Right ventricle myocardium inferior (tissue), 1 donor: ENCODE measurements at places on chromosomes 13 and 19. TPM values are rescaled to one million over a fixed set of nuclear protein-coding genes. Genes with fewer than 3 reads are reported as not detected.

DNA sequence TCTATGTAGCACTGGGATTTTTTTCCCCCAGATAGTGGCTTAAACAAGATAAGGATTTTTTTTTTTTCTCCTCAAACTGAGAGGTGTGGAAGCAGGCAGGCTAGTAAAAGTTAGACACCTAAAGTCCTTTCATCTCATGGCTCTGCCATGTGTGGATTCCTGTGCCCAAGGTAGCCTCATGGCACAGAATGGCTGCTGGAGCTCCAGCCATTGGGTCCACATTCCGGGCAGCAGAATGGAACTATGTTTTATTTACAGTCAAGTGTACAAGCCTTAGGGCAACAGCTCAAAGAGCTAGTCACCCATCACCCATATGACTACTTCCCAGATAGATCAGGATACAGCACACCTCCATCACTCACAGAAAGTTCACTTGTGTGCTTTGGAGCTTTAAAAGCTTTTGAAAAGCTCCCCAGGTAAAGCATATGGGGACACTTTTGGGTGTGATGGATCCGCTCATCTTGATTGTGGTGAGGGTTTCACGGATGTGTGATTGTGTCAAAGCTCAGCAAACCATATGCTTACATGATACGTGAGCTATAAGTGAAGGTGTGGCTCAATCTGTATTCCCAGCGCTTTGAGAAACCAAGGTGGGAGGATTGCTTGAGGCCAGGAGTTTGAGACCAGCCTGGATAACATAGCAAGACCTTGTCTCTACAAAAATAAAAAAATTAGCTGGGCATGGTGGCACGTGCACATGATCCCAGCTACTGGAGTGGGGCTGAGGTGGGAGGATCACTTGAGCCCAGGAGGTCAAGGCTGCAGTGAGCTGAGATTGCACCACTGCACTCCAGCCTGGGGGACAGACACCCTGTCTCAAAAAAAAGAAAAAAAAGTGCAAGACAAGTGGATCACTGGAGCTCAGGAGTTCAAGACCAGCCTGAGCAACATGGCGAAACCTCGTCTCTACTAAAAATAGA is 18.1 kb downstream of the PGLS start:
- no peak for DNase-seq

DNA sequence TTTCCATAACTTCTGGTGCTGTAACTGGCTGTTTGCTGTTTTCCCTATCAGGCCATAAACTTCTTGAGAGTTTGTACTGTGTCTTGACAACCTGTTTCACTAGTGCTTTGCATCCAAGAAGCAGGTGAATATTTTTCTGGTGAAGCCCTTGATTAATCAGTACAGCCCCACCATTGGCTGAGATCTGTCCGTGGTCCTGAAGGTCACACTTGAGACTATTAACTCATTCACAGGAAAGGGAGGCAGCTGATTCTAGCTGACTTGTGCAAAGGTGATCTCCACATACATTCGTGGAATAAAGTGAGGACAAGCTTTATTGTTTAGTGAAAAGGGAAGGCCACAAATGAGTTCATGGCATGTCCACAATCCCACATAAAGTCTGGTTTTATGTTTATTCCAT is 61.4 kb upstream of the ZNF835 start:
- DNase-seq: no peak

GRCh38 chr19:14248578-14249011 is 42.6 kb upstream of the ADGRL1 start:
- no peak for DNase-seq

DNA sequence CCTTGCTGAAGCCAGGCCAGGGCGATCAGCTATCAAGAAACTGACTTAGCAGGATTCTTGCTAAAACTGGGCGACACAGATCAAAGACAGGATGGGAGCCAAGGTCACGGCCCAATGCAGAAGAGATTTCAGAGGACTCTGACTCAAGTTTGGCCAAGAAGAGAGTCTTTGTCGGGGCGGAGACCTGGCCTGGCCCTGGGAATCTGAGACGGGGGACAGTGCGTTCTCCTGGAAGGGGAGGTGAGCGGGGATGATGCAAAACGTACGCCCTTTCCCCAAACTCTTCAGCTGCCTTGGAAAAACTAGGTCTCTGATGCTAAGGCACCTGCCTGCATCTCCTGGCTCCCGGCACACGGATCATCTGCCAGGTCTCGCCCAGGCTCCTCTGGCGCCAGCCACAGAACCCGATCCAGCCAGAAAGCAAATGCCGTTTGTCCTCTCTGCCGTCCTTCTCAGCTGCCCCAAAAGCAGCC is 9.8 kb downstream of the MVB12A start:
- DNase-seq: no peak

DNA sequence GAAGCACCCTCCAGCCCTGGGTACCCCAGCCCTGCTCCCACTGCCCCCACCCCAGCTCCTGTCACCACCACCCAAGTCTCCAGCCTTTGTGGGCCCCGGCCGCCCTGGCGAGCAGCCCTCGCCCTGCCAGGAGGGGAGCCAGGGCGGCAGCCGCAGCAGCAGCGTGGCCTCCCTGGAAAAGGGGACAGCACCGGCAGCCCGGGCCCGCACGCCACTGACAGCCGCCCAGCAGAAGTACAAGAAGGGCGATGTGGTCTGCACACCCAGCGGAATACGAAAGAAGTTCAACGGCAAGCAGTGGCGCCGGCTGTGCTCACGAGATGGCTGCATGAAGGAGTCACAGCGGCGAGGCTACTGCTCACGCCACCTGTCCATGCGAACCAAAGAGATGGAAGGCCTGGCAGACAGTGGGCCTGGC is 3.9 kb downstream of the CIC start:
- DNase-seq: peak; percentile 54

GRCh38 chr19:45348367-45349125 is 8.0 kb downstream of the KLC3 start:
- no peak for DNase-seq

DNA sequence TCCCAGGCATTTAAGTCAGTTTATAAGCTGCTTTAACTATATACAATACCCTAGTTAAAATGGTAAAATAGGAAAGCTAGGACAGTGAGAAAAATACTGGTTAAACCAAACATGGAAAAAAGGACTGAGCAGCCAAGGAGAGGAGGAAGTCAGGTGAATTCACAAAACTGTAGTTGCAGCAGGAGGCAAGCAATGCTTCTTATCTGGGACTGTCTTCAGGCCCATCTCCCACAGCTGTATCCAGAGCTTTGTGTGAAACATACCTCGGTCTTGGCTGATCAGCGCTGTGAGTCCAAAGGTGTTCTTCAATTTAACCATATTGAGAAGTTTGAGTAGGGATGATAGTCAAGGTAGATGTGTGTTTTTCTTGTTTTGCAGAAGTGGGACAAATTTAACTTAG is 15.7 kb upstream of the SUPT20H start:
- DNase-seq: no peak

DNA sequence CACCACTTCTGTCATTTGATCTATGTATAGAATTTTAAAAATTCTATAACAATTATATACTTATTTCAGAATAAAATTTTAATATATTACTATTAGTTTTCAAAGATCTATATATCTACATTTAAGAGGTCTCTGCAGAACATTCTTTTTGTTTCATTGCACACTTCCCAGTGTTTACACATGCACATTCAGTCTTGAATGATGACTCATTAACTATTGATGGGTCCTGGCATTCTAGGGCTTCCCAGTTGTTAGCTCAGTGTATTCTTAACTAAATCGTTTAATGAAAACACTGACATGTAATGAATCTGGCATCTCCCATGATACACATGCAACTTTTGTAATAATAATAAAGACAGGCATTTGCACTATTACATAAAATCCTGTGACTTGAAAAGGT is 324.6 kb downstream of the KLF12 start:
- DNase-seq: no peak

DNA sequence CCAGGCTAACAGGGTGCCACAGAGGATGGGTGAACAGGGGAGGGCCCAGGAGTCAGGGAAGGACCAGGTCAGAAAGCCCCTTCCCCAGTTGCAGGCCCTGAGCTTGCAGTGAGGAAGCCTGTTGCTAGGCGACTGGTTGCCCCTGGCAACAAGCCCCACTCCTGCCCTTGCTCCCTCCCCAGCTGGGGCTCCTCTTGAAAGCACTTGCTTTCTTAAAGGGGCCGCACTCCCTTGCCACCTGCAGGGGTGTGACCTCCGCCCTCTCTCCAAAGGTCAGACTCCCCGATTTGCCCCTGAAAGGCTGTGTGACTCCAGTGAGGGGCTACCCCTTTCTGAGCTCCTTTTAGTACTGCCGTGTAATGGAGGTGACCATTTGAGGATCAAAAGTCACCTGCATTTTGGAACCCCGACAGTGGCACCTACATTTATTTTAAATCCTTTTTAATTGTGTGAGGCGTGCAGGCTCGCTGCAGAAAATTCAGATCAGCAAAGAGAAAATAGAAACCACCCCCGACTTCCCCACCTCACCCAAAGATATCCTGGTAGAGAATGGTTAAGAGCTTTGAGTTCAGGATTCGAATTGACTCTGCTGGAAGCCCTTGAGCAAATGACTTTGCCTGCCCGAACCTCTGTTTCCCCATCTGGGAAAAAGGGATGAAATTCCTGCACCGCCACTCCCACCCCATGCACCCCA is 4.8 kb downstream of the FCHO1 start:
- DNase-seq: no peak

- peak; percentile 39 for DNase-seq
Observed at GRCh38 chr13:57286511-57287098, 119.6 kb downstream of the PRR20E start.

The CEACAM4 gene
- 0.32 TPM for total RNA-seq

The POGLUT2 gene
- total RNA-seq: 3.2 TPM

The SRRM5 gene
- total RNA-seq: 0.16 TPM

The HOMER3 gene
- total RNA-seq: 15.2 TPM
